ENCODE measurements at places on chromosomes 6 and 20.

DNA sequence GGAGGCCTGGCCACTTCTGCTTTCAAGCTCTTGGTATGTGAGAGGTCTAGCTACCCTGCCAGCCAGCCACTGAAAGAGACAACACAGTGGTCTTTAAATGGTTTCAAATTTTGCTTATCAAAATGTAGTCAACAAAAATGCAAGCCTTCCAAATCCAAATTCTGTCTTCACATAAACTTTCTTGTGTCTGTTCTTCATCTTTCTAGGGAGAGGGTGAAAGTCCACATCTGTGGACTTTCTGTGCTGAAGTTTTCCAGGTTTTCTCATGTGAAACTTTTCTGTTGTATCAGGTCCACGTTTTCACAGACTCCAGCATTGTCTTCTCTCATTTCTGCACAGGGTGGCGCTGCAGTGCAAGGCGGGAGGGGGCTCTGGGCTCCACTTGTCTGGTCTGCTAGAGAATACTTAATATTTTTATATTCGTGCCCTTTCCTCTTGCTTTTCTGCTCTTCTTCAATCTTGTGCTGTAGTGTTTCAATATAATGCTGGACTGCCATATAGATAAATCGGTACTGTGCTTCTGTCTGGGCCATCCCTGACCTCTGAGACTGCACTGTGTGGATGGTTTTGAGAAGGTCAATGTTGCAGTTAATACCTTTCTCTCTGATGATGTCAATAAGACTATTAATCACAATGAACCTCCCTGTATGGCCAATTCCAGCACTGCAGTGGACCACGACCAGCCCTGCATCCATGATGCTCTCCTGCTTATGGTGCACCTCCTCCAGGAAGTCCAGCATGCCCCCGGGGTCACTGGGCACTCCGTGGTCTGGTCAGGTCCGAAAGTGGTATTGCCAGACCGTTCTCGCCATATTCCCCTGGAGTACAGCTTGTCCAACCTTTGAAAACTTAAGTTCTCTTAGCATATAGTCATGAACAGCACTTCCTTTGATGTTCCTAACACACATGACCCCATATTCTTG is 161.6 kb upstream of the TNFAIP3 start:
- DNase-seq: peak; percentile 79

- DNase-seq: no peak
Observed at GRCh38 chr20:20295621-20296498, 72.0 kb upstream of the INSM1 start.

GRCh38 chr20:43159994-43160393 is 29.7 kb downstream of the PTPRT start:
- DNase-seq: no peak

GRCh38 chr20:56487216-56487615 is 18.8 kb downstream of the RTF2 start:
- DNase-seq: no peak

GRCh38 chr6:111414373-111414772 is 68.6 kb downstream of the REV3L start:
- DNase-seq: no peak
